ENCODE measurements at places on chromosomes 1 and 21. TPM values are rescaled to one million over a fixed set of nuclear protein-coding genes. Genes with fewer than 3 reads are reported as not detected.

MAGI3 gene
- total RNA-seq: 10.1 TPM

SH3BGRL3 gene
- 10.1 TPM for total RNA-seq

FAAH gene
- 2.1 TPM for total RNA-seq

SHISA4 gene
- 13.0 TPM for total RNA-seq

GUCA2A gene
- not detected for total RNA-seq

BGLAP gene
- total RNA-seq: 0.61 TPM

TCHH gene
- total RNA-seq: not detected

RUNX1 gene
- total RNA-seq: 5.2 TPM

GALNT2 gene
- total RNA-seq: 65.0 TPM

RYR2 gene
- not detected for total RNA-seq

CNTN2 gene
- not detected for total RNA-seq

OR10J1 gene
- total RNA-seq: not detected

GBP7 gene
- total RNA-seq: not detected

SLFNL1 gene
- 0.46 TPM for total RNA-seq

Data from epithelial cell of umbilical artery (primary cell).